ENCODE measurements at places on chromosomes 3 and 15.
A peak's percentile ranks its signal among the peaks of the same experiment; 100 is the strongest.

DNA sequence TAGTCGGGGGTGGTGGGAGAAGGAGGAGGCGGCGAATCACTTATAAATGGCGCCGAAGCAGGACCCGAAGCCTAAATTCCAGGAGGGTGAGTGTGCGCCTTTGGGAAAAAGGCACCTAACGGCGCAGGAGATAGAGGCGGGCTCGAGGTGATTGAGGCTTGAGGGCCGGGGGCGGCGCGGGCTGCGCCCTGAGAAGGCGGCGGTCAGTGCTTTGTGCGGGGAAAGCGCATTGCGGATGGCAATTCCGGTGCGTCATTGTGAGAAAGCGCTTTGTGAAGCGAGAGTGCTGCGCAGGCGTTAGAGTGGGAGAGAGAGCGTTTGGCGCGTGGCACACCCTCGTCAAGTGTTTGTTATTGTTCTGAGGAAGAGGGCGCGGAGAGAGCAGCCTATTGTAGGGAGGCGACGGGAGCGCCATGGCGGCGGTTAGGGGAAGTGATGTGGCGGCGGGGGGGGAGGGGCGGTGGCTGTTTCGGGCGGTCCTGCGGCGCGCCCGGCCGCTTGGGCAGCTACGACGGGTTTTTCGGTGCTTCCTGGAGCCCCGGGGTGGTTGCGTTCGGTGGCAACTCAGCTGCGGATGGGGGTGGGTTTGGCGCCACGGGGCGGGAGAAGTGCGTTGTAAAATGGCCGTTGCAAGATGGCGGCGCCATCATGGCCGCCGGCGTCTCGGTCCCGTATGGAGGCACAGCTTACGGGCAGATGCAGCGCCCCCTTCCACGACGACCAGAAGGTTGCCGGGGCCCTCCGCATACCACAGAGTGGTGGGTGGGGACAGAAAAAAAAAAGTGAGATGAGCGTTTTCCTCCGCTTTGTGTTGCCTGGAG is 492 bp downstream of the MORF4L1 start:
- peak; percentile 89 for DNase-seq

GRCh38 chr3:77137559-77137958 is 97.7 kb downstream of the ROBO2 start:
- no peak for DNase-seq

GRCh38 chr3:138180375-138181029 is 5.8 kb upstream of the DBR1 start:
- DNase-seq = peak; percentile 26

GRCh38 chr15:86162641-86163040 is 83.0 kb downstream of the AGBL1 start:
- DNase-seq = no peak

DNA sequence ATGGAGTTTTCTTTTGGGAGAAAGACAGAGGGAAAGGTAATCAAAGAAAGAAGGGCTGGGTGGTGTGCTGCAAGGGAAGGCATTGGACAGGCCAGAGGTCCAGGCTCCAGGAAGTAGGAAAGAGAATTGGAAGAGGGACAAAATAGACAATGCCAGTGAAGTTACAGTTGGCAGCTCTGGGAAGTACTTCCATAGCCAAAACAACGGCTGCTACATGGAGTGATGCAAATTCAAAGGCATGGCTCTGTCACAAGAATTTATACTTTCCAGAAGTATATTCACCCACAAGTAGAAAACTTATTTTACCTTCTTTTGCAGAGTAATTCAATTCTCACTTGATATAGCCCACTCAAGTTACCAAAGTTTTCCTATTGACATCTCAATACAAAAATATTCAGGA is 191.5 kb downstream of the TNIK start:
- DNase-seq = no peak

DNA sequence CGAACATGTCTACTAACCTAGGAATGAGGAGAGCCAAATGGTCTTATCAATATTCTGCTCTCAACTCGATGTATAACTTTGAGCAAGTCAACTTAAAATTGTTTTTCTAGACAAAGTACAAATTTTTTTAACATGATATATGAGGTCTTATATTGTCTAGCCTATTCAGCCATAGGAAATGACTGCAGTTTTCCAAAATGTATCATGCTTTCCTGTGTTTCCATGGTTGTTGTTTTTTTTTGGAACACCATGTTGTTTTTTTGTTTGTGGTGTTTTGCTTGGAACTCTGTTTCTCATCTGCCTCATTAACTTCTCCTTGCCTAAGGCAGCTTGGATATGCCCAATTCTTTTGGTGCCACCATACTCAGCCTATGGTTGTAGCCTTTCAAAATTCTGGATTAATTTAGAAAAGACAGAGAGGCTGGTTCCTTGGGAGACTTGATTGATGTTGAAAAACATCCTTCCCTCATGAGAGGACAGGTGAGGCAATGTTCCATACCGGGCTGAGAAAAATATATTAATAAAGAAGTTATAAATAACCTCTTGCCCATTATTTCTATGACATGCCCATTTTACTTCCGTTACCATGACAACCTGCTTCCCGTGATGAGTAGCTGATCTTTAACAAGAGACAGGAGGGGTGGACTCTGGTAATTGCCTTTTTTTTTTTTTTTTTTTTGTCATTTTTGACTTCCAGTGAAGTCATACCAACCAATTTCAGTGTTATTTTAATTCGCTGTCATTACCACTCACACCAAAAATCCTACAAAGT is 687.9 kb upstream of the GRM7 start:
- DNase-seq = no peak

DNA sequence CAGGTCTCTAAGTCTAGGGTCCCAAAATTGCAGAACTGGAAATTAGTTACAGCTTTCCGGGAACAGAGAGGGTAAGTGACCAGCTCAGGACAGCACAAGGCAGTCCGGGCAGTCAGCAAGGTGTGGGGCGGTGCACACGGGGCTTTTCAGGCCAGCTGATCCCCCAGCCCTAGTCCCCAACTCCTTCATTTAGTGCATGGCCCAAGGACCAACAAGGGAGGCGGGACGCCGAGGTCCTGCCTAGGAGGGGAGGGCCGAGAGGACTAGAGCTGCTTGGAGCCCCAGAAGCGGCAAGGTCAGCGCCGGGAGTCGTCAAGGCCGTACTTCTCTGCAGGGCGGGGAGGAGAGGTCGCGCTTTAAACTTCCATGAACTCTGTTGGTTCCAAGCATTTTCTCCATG is 2.0 kb upstream of the PDE8A start:
- DNase-seq = no peak

- no peak for DNase-seq
Observed at GRCh38 chr3:45120359-45121158, 25.6 kb downstream of the CDCP1 start.

DNA sequence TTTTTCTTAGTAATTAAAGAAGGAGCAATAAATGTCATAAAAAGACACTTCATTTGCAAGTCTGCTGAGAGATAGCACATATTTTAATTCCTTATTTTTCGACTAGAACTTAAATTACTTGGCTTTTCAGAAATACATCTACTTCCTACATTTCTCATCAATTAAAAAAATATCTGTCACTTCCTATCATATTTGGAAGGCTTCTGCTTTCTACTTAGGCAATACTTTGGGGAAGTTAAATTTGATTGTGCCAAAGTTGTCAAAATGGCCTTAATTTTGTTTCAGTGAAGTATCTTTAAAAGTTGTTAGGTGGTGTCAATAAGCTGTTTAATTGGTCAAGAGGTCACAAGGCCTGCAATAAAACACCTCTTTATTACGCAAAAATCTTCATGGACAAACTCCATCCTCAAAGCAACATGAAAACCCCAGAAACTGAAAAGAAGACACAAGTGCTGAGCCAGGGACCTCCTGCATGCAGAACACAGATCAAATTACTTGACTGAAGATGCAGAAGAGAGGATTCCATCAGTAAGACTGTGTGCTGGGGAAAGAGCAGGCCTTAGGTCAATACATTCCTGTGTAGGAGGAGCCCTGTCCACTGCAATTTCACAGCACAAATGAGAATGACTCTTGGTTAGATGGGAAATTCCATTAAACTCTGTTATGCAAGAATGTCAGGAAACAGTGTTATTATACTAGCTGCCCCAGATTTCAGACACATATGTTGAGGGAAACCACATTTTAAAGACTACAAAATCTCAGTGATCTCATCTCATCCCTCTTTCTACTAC is 48.0 kb upstream of the FSTL1 start:
- DNase-seq = no peak

DNA sequence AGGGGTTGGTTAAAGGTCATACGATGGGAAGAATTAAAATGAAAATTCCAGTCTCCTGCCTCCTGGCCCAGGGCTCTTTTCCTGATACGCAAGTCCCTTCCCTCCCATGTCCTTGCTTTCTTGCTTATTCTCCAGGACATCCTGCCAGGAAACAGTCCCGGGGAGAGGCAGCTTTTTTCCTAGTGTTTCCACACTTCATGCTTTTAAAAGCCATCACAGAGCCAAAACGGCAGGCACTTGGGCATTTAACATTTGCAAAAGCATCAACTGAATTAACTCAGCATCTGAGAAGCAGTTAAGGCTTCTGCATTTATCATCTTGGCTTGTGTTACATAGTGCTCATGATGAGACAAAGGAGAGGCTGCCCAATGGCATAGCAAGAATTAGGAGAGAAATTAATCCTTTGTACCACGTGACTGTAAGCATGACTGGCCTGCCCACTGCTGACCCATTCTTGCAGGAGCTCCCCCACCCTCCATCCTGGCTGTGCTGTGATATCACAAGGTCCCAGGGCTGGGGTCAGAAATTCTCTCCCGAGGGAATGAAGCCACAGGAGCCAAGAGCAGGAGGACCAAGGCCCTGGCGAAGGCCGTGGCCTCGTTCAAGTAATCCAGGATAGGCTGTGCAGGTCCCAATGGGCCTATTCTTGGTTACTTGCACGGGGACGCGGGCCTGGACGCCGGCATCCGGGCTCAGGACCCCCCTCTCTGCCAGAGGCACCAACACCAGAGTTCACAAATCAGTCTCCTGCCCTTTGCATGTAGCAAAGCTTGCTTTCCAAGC is 21.6 kb upstream of the VILL start:
- no peak for DNase-seq

DNA sequence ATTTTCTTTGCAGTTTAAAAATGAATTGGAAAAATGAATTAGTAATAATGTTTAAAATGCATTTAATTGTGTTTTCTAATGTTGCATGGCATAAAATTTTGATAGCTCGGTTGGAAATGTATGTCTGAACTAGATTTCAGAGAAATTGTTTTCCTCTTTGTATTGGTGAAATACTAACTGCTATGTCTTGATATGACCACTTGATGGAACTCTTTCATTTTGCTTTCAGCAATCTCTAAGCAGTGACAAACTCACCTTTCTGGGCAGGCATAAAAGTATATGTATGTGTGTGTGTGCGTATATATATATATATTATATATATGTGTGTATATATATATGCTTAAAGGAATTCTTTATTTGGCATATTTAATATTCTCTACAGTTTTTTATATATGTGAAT is 239.3 kb upstream of the ZNF717 start:
- no peak for DNase-seq

DNA sequence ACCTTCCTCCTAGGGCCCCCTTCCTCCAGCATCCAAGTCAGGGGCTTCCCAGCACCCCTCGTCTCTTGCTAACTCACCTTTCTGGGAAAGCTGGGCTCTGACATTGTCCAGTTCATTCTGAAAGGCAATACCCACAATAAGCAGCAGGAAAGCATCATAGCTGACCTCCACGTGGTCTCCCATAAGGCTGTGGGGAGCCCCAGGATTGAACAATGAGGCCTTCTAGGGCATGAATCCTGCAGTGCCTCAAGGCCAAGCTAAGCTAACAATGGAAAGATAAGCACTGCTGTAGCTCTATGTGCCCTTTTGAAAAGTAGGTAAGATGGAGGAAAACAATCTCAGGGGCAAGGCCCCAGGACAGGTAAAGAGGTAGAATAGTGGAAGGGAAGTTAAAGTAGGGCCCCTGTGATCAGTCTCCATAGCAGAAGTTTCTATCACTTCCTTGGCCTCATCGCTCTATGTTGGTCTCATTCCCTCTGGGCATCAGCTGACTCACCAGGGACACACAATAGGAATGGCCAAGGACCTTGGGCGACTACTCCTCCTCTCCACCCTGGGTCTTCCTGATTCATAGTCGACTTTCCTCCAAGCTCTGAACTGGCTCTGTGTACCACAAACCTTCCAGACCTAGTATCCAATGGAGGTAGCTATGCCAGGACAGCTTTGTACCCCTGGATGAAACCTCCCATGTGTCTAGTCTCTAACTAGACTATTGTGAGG is 11.7 kb downstream of the TRAIP start:
- no peak for DNase-seq

GRCh38 chr3:129481766-129482332 is 41.8 kb downstream of the IFT122 start:
- DNase-seq = peak; percentile 9

- DNase-seq = no peak
Observed at GRCh38 chr3:21781355-21781754, 30.3 kb upstream of the ZNF385D start.

- DNase-seq = no peak
Observed at GRCh38 chr3:181696626-181697230, 15.0 kb upstream of the SOX2 start.

DNA sequence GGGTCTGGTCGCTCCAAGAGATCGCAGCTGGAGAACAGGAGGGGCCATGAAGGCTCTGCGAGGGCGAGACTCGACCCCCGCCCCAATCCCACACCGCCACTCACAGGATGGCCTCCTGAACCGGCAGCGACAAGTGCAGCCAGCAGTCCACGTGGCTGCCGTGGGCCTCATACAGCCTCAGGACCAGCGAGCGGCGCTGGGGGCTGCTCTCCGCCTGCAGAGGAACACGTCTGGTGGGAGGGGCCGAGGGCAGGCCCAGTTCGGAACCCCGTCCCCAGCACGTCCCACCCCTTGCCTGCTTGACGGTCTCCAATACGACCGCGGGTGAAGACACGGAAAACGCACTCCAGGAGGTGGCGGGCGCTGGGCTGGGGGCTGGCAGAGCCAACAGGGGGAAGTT is 9.2 kb downstream of the NEIL1 start:
- DNase-seq = no peak

DNA sequence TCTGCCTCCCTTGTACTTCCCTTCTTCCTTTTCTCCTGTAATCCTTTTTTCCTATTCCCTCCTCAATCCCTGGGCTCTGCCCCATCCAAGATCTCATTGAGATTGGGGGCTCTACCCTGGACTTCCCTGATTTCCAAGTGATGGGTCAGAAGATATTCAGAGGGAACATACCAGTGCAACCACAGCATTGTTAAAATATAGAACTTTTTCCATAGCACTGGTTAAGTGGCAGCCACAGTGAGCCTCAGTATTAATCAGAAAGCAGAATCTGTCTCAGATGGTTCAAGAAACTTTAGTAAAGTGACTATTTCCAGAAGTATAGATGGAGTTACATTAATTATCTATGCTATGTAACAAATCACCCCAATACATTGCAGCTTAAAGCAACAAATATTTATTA is 18.7 kb upstream of the SCN10A start:
- DNase-seq = no peak

DNA sequence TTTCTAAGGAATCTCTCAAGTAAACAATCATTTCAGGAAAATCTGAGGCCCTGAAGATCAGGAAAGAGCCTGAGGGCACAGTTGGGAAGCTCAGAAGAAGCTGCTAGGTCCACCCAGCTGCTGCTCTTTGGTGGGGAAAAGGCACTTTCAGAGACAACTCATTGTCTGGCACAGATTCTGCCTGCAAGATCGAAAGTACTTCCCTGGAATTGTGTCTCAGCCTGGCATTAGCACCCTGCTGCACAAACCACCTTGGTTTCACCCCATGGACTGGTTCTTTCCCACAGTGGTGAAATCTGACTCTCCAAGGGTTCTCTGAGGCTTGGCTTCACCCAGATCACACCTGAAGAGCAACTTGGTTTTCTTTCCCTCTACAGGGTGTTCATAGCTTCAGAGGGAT is 18.7 kb downstream of the THRB start:
- DNase-seq = no peak

- no peak for DNase-seq
Observed at GRCh38 chr3:69776289-69776688, 37.0 kb downstream of the MITF start.

Measured in CD8-positive, alpha-beta T cell (primary cell).